ENCODE measurements at places on chromosomes 13 and 19.

- peak; percentile 80 for DNase-seq
These were observed 2.5 kb downstream of the LCP1 start for GRCh38 chr13:46179491-46179908.

- no peak for DNase-seq
These were observed 136.7 kb downstream of the SIPA1L3 start for GRCh38 chr19:38043649-38044144.

GRCh38 chr19:17686592-17687024 lies 1.5 kb downstream of the UNC13A start:
- no peak for DNase-seq

DNA sequence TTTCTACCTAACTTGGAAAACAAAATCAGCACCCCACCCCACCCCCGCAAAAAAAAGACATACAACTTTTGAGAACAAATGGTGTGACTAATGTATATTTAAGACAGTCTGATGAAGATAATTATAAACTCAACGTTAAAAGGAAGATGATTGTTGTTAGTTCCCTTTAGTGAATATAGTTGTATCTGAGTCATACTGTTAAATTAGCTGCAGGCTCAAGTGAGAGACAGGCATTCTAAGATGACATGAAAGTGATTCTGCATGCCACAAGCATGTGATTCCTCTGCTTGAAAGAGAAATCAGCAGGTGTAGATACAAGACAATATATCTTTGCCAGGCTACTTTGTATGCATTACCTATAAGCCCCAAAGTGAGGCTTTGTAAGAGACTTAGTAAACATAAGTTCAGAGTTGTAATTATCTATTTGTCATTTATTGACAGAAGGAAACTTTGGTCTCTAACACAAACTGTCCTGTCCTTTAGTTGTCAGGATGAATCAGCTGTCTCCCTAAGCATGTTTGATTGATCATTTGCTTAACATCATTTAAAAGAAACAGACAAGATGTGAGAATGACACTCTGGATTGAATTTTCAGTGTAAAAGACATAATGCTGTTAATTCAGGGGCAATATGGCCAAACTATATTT lies 319.4 kb upstream of the HTR2A start:
- DNase-seq, result no peak

DNA sequence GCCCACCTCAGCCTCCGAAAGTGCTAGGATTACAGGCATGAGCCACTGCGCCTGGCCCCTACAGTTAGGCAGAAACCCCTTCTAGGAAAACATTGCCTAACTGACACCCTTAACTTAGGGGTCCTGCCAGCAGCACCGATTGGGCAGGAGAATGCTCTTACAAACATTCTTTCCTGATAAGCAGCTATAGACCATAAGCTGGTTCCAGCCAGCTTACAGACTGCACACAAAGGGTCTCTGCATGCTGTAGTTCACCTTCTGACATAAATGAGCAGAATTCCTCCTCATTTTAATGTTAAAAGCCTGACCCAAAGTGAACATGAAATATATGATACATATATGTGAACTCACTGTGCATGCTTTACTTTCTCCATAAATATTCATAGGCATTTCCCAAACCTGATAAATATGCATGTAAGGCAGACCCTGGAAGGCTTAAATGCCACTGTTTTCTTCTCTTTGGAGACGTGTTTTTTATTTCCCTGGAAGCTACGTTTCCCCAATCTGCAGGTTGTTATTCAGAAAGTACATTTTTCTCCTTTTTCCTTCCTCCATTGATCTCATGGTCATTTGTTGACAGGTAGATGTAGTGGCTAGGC lies 48.5 kb upstream of the KL start:
- no peak for DNase-seq

DNA sequence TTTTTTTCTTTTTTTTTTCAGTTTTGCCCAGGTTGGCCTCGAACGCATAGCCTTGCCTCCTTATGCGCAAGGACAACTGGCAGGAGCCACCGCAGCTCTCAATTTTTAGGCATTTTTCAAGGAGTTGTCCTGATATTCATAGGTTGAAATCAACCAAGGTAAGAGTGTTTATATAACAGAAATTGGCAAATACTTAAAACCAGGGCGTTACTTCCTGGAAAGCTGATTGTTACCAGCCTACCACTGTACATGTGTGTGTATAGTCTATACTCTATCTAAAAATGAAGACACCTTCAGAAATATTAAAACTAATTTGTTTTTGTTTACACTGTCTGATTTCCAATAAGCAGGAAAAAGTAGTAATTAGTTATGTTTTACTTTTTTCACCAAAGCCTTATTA lies 39.2 kb downstream of the GPC6 start:
- no peak for DNase-seq
